ENCODE measurements at places on chromosomes 5 and 9.

- DNase-seq = no peak
Measured at GRCh38 chr9:131050831-131051230, 41.9 kb downstream of the LAMC3 start.

DNA sequence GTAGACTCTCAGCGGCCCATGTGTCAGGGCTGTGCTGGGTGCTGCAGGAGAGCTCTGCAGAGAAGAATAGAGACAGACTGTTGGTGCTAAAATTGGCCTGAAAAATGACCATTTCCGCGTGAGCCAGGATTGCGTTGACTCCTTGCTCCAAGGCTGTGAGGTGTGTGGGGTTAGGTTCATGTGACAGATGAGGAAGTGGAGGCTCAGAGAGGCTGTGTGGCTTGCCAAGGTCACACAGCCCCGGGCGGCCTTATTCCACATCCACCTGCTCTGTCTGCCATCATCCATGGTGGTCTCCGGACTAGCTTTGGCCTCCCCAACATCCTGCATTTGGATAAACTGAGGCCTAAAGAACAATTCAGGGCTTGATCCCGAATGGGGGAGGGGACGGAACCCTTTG is 15.2 kb downstream of the NEK6 start:
- no peak for DNase-seq

DNA sequence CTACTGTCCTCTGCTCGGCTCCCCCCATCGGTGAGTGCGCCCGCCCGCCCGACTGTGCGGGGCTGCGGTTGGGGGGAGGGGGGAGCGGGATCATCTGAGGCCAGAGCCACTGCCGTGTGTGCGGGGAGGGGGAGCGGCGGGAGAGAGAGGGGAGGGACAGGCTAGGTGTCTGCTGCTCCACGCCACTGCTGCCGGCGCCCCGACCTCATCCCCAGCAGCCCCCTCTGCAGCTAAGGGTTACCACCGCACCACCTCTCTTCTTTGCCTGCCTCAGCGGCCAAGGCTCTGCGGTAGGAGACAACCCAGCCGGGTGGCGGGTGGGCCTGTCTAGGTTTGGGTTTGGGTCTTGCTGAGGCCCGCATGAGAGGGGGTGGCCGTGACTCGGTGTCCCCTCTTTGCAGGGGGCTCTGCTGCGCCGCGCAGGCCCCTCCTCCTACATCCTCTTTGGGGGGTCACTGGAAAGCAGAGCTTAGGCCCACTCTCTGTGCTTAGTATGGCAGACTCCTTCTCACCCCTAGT is 670 bp upstream of the PURA start:
- peak; percentile 44 for DNase-seq

DNA sequence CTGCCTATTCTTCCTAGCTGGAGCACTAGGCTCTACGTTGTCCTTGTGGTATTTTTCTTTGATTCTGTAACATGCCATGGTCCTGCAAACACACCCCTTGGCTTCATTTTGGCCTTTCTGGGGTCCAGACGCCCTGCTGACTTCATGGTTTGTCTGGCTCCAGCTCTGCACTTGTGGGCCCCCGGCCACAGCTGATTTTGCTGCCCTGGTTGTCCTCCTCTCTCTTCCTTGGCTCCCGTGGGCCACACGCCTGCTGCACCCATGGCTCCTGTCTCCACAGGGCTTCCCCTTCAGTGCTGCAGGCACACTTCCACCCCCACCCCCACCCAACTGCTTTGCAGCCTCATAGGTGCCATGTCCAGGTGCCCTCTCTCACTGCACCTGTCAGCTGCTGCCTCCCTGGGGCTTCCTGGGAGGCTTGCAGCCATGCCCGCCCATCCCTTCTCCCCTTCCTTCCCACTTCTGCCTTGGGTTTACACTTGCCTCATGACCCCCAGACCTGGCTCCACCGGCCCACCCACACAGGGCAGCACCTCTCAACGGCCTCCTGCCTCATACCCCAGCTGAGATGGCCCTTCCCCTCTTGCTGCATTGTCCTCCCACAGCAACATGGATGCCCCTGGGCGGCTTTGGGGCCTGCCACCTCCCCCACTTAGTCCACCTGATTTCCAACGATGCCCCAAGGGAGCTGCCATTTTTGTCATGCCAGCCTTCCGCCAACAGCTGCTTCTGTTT is 25.6 kb downstream of the SLC6A3 start:
- no peak for DNase-seq

DNA sequence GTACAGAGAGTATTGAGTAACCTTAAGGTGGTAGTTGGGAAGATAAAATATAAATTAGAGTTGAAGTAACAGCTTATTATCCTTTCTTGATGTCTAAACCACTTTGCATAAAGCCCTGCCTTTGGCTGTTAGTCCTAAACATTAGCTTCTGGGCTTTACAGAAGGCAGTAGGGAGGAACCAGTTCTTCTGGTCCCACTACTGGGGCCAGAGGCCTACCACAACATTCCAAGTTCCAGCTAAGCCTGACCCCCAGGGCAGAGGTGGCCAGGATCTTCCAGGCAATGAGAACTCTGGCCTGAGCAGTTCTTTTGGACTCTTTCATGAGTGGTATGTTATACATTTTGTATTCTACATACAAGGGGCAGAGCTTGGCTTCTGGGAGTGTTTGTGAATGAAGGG is 26.1 kb downstream of the DNAI1 start:
- no peak for DNase-seq

DNA sequence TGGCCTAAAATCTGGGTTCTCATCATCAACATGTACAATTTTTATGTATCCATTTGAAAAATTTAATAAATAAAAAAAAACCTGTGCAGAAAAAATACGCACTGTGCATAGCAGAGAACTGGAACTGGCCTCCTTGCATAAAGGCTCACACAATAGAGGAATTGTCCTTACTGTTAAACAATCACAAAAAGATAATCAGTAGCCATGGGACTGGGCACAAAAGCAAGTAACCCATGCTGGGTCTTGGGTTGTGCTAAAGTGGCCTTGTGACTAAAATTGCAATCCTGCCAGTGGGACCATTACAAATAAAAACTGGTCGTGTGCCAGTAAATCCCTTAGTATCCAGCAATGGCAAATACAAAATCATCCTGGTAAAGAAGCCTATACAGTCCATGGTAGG is 1646.6 kb downstream of the MAT2B start:
- no peak for DNase-seq

DNA sequence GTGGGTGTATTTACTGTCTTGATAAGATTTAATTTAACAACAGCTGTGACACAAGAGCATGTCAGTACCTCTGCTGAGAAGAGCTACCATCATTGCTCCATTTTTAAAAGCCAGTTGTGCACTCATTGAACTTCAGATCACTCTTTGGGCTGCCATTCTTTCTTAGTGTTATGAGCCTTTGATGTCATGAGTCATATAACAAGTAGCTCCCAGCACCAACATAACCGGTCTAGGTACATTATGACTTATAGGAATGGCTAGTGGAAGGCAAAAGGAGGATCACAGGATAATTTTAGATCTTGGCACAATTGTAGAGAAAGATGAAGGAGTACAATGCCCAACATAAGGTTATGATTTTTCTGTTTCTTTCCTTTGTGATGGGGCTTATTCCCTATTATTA is 170.8 kb upstream of the FBN2 start:
- no peak for DNase-seq
